ENCODE measurements at places on chromosomes 1 and 21. TPM values are rescaled to one million over a fixed set of nuclear protein-coding genes. Genes with fewer than 3 reads are reported as not detected.

DNA sequence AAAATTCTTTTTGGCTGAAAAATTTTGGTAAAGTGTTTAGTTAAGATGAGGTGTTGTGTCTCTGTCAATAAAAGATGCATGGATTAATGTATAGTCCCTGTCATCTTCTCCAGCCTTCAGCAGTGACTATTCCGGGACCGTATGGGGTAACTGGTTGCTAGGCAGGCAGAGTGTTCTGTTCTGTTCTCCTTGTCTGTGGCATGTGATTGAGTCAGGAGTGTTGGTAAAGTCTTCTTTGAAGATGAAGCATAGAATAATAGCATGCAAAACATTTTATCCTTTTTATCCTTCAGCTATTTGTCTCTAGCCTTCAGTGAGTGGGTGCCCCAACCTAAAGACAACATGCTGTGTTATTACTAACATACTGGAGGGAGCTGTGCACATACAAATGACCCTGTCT, 74.6 kb downstream of the RGL1 start:
- no peak for DNase-seq

OR2L5 gene
- total RNA-seq, result not detected

CD1E gene
- 2.6 TPM for total RNA-seq

DNA sequence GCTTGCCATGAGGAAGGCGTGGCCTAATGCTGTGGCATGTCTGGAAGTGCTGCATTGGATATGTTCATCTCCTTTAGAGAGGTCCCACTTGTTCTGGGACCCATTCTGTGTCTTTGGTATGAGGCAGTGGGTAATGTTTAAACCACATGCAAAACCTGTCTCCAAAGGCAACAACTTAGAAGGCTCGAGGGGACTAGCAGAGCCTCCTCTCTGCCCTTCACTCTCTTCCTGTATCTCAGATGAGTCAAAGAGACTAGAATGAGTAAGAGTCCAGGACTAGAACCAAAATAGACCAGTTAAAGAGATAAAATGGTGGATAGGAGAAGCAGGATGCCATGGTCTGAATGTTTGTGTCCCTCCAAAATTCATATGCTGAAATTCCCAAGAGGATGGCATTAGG, 220.8 kb upstream of the KIAA0040 start:
- no peak for DNase-seq

GRCh38 chr1:12514590-12514989, 103.4 kb downstream of the DHRS3 start:
- no peak for DNase-seq

DNA sequence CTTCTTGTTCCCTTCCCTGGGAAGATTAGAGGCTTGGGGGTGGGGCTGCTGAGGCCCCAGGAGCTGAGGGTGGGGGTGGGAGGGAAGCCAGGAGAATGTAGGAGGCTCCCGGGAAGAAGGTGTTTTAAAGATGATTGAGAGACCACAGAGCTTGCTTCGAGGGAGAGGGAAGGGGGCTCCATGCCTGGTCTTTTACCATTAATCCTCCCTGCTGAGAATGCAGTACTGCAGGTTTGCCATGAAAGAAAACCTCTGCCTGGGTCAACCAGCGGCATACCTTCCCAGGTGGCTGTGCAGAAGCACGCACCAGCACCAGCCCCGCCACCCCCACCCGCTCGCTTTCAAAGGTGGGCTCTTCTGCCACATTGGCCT, 15.4 kb downstream of the ABCA4 start:
- no peak for DNase-seq

TTC22 gene
- total RNA-seq, result 8.4 TPM

FCRL3 gene
- 1.2 TPM for total RNA-seq

DNA sequence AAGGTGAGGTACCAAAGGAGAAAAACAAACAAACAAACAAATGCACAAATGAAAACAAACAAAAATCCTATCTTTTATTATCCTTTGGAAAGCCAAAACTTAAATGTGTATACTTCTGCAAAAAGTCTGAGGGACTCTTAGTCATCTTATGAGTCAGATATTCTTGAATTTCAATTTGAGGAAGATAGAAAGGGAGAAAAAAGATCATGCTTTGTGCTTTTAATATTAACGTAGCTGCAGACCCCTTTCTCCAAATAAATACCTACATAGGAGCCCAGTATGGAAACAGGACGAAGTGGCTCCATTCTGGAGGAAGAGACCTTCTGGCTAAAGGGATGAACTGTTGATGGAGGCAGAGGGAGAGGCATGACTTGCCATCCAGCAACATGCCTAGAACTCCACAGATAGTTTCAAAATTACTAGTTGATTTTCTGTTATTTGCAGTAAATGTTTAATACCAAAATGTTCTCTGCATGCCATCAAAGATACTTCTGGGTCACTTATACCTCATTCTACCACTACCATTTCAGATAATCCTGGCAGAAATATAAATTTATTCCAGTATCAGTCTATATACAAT, 25.4 kb downstream of the NUP210L start:
- no peak for DNase-seq

- peak; percentile 42 for DNase-seq
Observed at GRCh38 chr1:1287288-1288110, 7.3 kb downstream of the SCNN1D start.

LRRC71 gene
- 5.3 TPM for total RNA-seq

DNA sequence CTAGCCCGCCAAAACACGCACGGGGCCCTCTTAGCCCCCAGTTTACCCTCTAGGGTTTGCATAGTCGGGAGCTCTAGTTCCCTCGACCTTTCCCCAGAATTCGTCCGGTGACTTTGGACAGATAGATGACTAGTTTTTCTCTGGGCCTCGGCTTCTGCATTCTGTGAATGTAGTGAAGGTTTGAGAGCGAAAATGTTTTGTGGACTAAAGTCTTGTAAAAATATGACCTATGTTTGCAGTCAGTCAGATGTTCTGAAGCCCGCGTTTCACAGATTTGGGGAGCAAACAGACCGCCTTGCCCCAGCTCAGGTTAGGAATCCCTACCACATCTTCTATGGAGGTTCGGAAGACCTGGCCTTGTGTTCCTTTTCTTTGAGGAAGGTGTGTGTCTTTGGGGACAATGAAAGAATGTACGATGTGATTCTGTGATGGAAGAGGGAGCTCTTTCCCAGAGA, 401 bp downstream of the UQCRH start:
- no peak for DNase-seq

PADI2 gene
- 18.4 TPM for total RNA-seq

DNA sequence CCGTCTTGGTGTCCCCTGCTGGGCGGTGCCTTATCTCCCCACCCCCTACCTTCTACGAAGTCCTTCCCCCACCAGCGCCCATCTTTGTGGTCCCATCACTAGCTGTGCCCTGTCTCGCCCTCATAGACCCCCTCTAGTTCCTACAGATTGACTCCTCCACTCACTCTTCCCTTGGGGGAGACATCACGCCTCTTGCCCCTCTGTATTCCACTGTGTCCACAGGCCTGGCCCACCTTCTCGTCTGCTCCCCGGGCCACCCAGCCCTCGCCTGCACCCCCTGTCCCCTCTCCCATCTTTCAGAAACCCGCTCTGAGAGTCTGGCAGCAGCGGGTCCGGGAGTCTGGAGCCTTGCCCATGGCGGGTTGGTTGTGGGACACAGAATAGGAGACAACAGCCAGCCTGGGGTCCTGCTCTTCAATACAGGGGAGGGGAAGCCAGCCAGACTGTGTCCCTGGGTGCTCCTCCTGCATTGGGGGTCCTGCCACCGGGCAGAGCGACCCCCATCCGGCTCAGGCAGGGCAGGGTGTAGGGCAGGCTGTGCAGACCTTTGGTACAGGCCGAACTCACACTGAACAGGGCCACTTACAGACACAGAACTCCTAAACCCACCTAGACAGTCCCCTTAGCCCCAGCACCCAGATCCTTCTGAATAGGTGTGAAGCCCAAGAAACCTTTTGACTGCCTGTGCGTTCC, 1.1 kb downstream of the RNF187 start:
- no peak for DNase-seq

IVL gene
- 0.24 TPM for total RNA-seq

LRRC38 gene
- not detected for total RNA-seq

REN gene
- 0.59 TPM for total RNA-seq

DNA sequence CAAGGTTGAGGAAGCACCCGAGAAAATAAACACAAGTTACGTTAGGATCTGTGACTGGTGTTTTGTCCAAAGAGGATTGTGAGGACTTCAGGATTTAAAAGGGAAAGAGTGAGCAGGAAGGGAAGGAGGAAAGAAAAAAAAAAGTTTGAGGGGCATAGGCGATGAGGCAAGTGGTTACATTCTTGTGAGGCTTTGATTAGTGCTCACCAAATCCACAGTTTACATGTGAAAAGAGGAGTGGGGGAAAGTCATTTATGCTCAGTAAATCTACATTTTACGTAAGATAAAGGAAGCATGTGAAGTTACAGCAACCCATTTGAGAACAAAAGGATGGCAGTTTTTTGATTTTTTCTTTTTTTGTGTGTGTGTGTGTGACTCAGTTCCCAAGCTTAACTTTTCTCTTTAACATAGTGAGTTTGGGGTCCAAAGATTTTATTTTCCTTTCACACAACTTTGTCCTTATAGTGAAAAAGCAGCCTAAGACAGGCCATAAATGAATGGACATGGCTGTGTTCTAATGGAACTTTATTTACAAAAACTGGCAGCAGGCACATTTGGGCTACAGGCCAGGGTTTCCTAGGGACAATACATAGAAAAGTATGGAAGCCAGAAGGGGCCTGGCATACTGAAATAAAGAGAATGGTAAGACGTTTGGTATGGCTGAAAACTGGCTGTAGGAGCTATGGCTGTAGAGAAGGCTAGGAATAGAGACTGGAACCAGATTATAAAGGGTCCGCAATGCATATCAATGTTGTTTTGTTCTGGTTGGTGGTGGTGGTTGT, 121.7 kb downstream of the FGGY start:
- no peak for DNase-seq

AJAP1 gene
- 0.77 TPM for total RNA-seq

RIPPLY3 gene
- 0.44 TPM for total RNA-seq

LEFTY2 gene
- 1.2 TPM for total RNA-seq

DNA sequence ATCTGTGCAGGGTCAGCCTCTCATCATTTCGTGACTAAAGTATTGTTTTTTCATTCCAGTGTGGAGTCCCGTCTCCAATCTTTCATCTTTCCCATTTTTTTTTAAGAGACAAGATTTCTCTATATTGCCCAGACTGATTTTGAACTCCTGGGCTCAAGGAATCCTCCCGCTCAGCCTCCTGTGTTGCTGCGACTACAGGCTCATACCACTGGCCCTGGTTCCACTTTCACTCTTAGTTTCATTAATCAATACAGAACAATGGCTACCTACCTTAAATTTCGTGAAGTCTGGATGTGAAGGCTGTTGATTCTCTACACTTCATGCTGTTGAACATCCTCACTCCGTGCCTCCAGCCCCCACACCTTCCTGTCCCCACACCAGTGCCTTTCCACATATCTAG, 97.7 kb upstream of the GREM2 start:
- no peak for DNase-seq

DNA sequence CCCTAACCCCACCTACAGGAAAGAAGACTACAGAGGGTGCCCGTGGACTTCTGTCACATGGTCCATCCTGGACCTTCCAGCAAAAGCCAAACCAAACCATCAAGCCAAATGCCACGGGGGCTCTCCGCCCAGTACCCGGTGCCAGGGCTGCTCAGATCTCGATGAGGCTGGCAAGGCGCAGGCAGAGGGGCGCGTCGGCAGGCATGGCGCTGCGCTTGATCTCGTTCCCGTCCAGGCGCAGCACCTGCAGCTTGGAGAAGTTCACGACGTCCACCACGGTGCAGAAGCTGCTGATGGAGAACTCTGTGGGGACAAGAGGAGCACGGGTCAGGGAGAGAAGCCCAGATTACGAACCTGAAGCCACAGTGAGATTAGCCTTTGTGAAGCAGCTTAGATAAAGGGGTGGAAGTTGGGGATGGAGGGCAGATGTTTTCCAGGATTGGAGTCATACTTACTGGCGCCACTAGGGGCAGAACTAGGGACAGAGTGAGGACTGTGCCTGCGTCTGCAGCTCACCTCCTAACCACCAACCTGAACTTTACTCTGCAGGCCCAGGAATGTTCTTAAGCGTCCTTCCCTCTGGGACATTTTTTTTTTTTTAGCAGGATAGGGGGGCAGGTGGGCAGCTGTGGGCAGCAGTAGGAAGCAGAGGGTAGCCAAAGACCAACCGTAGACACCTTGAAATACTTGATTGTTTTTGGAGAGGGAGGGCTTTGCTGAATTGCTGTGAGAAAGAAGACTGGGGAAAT, 8.6 kb downstream of the FMOD start:
- no peak for DNase-seq

DNA sequence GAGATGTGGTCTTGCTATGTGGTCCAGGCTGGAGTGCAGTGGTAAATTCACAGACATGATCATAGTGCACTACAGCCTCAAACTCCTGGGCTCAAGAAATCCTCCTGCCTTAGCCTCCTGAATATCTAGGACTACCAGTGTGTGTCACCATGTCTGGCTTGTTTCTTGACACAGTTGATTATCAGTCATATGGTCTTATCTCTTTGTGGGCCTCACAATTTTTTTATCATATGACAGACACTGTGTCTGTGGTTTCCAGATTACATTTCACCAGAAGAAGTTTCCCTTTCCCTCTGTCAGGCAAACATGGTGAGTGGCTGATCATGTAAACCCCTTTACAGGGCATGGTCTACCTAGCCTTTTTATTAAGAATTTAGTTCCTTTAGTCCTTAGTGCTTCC, 96.1 kb downstream of the HFM1 start:
- DNase-seq, result no peak

DNA sequence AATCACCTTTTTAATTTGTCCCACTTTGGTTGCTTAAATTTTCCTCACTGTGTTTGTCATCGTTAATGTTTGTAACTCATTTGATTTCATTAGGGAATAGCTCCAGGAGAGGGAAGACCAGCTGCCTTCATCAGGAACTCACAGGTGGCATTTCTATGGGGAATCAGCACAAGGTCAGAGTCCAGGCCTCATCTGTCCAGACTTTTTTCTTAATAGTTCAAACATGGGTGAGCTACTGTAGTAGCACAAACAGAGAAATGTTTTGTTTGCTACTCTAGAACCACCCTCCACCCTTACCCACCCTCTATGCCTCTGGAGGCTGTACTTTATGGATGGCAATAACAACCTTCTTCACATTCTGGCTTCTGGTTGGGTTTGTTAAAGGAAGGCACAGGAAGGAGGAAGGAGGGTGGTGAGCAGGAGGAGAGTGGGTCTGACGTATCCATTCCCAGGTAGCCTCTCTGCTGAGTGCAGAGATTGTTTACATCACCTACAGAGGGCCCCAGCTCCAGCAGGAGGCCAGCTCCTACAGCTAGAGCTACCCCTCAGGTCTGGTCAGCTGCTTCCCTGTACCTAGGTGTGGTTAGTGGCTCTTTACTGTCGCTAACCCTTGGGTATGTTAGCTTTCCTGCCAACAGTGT, 8.1 kb upstream of the TEDDM1 start:
- no peak for DNase-seq

ILDR2 gene
- 1.6 TPM for total RNA-seq

EXTL1 gene
- total RNA-seq, result 0.24 TPM

A3GALT2 gene
- not detected for total RNA-seq

- DNase-seq, result peak; percentile 77
Observed at GRCh38 chr1:27360159-27361043, 6.4 kb downstream of the MAP3K6 start.

- no peak for DNase-seq
Observed at GRCh38 chr1:103254691-103255090, 146.4 kb upstream of the COL11A1 start.

GRCh38 chr1:180562640-180563025, 3.9 kb downstream of the OVAAL start:
- DNase-seq, result no peak
